ENCODE measurements at places on chromosomes 2 and 18.

DNA sequence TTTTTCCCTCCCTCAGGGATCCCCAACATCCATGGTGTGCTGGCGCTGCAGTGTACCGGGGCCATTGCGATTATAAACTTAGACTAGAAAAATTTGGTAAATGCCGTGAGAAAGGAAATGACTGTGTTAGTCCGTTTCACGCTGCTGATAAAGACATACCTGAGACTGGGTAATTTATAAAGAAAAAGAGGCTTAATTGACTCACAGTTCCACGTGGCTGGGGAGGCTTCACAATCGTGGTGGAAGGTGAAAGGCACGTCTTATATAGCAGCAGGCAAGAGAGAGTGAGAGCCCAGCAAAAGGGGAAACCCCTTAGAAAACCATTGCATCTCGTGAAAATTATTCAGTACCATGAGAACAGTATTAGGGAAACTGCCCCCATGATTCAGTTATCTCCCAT lies 44.3 kb downstream of the NTSR2 start:
- DNase-seq = no peak

DNA sequence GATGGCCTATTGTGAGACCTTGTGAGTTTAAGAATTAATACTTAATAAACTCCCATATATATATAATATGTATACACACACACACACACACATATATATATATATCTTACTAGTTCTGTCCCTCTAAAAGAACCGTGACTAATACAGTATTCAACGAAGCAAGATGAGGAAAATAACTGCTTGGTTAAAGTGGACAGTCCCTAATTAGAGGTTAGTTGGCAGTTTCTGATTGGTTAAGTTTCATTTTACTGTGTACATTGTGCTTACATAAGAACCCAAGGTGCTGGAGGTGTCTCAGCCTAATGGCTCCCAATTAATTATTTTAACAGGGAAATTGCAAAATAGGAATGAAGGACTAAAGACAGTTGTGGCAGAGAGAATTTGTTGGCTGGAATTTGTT lies 132.1 kb downstream of the STRN start:
- DNase-seq = no peak

- DNase-seq = peak; percentile 90
Measured at GRCh38 chr2:134460583-134460998, 206.7 kb downstream of the MGAT5 start.

DNA sequence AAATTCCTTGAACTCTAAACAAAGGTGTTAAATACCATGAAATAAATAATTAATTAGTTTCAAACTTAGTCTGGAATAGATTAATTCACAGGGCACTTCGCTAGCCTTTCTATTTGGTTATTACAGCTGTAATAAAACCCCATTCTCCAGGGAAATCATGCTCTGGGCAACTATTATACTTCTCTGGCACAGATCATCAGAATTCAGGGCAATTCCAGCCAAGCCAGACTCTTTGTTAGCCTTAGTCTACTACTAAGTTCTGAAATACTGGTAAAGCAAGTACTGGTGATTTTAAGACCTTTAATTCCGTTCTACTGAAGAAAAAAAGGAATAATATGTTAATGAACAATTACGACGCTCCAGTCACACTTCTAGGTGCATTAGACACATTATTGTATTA lies 123.4 kb upstream of the PDE1A start:
- no peak for DNase-seq

- DNase-seq = no peak
Measured at GRCh38 chr2:55906993-55907392, 16.6 kb downstream of the EFEMP1 start.

DNA sequence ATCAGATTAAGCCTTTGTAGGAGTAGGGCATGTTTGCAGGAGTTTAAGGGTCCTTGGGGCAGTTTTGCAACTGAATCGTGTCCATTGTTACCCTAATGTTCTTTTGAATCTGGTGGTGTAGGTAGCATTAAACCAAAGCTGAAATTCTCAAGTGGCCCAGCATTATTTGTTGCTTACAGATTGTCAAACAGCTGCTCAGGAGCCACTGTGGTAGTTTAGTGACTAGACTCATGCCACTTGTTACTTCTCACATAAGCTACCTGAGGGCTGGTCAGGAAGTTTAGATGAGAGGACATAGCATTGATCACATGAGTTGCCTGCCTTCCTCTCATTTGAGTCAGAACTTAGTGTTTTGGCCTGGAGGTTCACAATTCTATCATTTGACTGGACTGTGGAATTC lies 157.6 kb downstream of the HAUS1 start:
- no peak for DNase-seq

- DNase-seq = no peak
Measured at GRCh38 chr2:191516260-191516659, 161.7 kb upstream of the NABP1 start.

DNA sequence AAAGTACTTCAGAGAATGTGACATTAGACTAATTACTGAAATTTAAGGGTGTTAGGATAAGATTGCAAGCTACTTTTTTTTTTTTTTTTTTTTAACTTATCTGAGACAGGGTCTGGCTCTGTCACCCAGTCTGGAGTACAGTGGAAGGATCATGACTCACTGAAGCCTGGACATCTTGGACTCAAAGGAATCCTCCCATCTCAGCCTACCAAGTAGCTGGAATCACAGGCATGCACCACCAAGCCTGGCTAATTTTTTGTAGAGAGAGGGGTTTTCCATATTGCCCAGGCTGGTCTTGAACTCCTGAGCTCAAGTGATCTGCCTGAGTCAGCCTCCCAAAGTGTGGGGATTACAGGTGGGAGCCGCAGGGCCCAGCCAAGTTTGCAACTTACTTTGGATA lies 1246.0 kb upstream of the ZEB2 start:
- DNase-seq = no peak

Measured in NCI-H82 (cell line).